Activated T-cell treated with anti-CD3 and anti-CD28 coated beads for 1 hour (primary cell): ENCODE measurements at places on chromosomes 11 and 22.

- DNase-seq = no peak
Observed at GRCh38 chr11:122215244-122215992, 99.4 kb upstream of the BLID start.

DNA sequence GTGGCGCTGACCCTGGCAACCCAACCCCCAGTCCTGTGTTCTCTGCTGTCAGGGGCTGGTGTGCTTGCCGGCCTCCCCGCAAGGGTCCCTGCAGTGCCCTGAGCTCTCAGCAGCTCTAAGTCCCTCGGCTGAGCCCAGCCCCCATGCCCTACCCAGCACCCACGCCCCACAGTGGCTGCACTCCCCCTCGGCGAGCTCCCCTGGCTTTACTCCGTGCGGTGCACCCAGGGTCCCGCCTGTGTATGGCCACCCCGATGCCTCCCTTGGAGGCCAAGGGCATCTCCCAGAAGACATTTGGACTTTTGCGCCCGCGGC is 72.5 kb upstream of the SHISAL1 start:
- DNase-seq = no peak

DNA sequence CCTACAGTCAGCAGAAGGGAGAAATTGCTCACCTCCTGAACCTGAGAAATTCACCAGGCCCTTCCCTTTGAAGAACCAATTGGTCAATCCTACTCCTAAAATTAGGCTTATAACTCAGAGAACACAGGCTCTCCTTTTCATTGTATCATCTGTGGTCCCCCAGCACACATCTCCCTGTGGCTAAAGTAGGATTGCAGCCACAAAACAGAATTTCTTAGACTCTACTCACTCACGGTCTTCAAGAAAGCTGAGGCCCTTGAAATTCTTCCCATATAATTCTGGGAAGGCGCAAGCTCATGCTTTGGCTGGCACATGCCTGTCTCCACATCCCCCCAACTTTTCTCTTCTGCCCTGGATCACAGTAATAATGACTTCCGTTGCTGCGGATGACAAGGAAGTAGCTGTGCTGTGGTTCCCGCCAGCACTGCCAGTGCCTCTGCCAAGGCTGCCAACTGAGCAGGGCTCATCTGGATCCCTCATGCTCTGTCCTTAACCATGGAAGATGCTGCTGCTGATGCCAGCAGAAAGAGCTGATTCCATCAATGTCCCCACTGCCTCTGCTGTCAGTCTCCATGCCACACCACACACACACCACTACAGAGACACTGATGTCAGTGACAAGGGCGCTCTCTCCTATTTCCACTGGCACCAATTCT is 200.6 kb upstream of the POU2AF2 start:
- DNase-seq = no peak

DNA sequence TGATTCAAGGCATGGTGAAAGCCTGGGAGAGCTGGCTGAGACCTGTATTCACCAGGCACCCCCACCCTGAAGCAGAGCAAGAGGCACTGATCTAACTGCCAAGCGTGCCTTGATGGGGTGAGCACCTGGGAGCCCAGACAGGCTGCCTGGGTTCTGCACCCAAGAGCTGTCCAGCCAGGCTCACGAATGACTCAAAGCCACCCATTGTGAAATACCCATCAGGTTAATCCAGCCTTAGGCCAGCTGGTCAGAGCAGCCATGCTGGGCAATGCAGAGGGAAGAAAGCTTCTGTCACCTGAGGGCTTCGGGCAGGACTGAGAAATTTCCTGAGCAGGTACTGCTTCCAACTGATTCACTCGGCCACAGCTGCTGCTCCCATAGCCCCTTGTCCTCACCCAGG is 22.1 kb downstream of the THOC5 start:
- no peak for DNase-seq

DNA sequence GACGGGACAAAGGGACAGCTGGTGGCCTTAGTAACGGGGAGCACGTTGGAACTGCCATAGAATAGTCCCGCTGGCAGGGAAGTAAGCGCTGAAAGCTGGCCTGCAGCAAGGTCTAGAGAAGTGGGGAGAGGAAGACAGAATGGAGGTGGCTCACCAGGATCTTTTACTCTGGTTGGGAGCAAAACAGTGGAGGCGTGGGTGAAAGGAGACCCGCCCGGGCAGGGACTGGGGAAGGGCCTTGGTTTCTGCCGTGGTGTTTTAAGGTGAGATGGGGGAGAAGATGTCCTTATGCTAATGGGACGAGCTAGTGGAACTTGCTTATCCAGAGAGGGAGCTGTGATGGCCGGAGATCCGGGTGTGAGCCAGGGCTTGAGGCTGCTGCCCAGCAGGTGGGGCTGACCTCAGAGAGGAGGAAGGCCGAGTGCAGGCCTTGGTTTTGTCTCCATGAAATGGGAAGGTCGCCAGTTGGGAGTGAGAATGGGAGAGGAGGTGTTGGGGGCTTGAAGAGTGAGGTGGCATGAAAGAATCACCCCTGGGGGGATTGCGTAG is 56.4 kb upstream of the CTTN start:
- DNase-seq = no peak

DNA sequence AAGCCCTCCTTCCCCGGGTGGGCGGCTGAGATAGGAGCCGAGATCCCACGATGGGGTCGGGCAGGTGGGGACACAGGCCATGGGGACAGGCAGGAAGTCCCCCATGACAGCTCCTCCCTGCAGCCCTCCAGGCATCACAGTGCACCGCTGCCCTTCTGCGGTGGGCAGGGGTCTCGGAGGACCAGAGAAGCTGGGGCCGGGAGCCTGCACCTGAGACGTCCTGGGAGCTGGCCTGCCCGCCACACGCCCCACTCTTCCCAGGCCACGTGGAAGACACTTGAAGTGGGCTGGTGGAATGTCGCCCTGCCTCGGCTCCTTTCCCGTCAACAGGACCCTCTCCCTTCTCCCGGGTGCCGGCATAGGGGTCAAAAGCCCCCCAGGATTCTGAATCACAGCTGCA is 55.4 kb downstream of the ELFN2 start:
- DNase-seq = no peak

- no peak for DNase-seq
Observed at GRCh38 chr11:132088551-132088950, 718.1 kb downstream of the NTM start.

- no peak for DNase-seq
Observed at GRCh38 chr11:63001456-63001855, 14.2 kb downstream of the SLC22A8 start.

GRCh38 chr11:106101819-106102218 is 24.4 kb downstream of the AASDHPPT start:
- DNase-seq = no peak

DNA sequence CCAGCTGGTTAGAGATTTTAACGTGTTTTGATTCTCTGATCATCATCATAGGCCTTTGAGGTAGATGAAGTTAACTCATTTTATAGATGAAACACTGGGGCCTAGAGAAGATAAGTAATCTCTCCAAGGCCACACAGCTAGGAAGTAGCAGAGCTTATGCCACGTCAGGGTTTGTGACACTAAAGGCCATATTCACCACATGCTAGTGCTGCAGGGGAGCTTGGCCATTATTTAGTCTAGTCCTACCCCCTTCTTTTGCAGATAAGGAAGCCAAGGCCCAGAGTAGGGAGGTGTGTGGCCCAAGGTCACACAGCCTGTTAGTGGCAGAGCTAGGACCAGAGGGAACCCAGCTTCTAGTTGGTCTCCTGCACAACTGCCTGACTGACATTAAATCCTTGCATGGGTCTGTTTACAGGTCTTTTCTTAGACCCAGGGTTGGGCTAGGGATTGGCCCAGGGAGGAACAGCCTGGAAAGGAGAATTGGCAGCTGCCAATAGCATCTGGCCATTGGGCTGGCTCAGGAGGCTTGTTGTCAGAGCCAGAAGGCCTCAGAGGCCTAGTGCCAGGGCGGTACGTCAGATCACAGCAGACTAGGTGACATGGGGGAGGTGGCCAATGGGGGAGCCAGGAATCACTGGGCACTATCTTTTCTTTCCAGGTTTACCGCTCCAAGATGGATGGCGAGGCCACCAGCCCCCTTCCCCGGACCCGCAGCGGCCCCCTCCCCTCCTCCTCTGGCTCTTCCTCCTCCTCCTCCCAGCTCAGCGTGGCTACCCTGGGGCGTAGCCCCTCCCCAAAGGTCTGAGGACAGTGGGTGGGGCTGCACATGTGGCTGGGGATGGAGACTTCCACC is 36.0 kb downstream of the PHLDB1 start:
- DNase-seq = no peak

DNA sequence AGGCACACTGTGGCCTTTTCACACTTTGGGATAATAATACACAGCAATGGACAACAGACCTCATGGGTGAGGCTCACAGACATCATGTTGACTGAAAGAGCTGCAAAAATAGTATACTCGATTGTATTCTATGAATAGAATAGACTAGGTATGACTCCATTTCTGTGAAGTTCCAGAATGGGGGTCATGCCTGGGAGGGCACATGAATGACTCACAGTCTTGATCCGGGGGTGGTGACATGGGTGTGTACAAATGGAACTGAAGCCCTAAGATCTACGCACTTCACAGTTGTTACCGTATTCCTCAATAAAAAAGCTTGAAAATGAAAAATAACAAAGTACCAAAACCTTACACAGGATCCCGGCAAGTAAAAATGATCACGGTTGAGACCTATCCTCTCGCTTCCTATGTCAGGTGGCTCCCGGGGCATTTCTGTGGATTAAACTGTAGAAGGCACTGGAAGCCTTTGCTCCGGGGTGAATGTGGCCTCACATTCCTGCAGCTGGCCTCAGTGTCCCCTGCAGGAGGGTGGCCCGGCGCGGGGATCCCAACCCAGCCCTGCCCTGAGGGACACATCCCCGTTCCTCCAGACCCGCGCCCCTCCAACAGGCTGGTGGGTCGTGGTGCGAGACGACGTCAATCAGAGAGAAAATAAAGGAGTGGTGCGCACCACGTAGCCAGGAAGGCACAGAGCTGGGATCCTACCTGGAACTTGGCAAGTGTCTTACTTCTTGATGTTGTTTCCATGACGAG is 75.9 kb downstream of the NECTIN1 start:
- no peak for DNase-seq

DNA sequence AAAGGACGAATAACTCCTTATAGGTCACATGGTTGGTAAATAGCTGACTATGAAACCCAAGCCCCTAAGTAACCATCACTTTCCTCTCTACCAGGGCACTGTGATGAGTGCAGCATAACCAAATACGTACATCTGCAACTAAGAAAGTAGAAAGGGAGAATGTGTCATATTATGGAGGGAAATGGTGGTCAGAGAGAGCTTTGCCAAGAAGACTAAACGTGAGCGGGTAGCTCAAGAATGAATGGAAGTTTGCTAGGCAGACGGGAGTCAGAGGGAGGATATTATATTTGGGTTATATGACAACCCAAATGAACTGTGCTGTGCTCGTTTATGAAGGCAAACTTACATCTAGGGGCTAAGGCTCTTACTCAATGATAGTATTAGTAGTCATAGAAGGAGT is 537.3 kb downstream of the OPCML start:
- DNase-seq = no peak

- no peak for DNase-seq
Observed at GRCh38 chr22:27405672-27406388, 395.7 kb downstream of the MN1 start.

DNA sequence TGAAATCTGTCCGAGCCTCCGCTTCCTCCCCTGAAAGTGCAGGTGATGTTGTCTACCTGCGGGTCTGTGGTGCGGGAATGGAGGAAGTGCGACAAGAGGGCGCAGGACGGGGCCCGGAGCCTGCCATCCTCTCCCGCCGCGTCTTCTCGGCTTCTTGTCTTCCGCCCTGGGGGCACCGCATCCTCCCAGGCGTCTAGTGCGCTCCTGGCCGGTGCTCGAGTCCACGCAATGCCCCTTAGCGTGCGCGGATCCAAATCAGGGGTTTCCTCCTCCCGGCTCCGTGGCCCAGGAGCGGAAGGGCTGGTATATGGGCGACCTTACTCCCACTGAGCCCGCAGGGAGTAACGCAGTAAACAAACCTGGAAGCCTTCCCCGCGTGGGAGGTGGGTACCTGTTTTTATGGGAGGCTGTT is 405 bp downstream of the SFI1 start:
- peak; percentile 20 for DNase-seq

DNA sequence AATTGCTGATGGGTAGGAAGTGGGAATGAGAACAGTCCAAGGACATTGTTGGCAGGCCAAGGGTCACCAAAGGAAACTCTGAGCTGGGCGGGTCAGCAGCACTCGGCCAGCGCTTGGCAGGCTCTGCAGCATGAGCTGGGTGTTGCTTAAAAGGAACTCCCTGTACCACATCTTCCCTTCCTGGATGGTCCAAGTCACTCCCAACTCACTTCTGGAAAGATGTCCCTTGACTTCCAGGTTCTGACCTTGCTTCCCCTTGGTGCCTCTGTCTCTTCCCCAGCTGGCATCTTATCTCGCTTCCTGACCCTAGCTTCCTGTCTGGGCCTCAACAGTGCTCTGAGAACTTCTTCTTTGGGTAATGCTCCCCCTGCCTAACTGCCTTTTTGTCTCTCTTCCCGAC is 24.8 kb upstream of the SWAP70 start:
- no peak for DNase-seq

DNA sequence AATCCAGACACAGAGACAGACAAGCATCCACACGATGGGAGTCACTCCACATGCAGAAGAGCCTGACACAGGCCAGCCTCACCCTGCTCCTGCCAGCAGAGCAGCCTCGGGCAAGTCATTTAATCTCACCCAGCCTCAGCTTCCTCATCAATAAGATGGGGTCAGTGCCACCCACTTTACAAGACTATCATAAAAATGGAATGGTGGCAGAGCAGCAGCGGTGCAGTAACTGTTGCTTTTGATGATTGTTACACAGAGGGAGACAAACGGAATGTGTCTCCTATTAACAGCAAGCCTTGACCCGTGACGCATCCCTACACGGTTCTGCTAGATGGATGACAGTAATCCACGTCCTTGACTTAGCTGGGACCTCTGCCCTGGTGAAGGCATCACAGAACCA is 26.0 kb upstream of the ARFGAP3 start:
- no peak for DNase-seq

- DNase-seq = no peak
Observed at GRCh38 chr22:28742562-28742962, 723 bp downstream of the HSCB start.

- DNase-seq = no peak
Observed at GRCh38 chr11:3845670-3846069, 4.9 kb upstream of the RHOG start.

DNA sequence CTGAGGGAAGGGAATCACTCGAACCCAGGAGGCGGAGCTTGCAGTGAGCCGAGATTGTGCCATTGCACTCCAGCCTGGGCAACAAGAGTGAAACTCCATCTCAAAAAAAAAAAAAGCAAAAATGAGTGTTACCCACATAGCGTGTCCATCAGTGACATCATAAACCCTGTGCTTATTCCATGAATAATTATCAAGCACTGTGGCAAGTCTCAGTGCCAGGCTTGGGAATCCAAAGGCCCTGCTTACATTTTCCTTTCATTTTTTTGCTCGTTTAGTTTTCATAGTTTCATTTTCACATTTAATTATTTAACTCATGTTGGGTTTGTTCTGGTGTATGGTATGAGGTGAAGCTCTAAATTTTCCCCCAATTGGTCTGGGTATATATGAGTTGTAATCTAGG is 46.5 kb downstream of the NEU3 start:
- DNase-seq = no peak

DNA sequence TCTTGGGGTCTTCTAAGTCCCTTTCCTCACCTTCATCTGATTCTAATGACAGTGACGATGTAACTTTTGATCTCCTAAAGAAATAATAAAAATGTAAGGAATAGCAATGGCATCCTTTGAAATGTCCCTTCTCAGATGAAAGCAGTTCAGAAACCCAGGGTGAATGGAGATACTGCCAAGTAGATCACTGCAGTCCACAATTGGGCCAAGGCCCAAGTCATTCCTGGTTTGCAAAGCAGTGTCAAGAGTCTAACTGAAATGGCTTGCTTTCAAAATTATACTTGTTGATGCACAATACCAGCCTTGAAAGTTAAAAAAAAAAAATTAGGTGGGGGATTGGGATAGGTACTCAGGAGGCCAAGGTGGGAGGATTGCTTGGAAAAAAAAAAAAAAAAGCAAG is 20.4 kb downstream of the ASCC2 start:
- DNase-seq = no peak
